ENCODE measurements at places on chromosomes 2 and 18.

DNA sequence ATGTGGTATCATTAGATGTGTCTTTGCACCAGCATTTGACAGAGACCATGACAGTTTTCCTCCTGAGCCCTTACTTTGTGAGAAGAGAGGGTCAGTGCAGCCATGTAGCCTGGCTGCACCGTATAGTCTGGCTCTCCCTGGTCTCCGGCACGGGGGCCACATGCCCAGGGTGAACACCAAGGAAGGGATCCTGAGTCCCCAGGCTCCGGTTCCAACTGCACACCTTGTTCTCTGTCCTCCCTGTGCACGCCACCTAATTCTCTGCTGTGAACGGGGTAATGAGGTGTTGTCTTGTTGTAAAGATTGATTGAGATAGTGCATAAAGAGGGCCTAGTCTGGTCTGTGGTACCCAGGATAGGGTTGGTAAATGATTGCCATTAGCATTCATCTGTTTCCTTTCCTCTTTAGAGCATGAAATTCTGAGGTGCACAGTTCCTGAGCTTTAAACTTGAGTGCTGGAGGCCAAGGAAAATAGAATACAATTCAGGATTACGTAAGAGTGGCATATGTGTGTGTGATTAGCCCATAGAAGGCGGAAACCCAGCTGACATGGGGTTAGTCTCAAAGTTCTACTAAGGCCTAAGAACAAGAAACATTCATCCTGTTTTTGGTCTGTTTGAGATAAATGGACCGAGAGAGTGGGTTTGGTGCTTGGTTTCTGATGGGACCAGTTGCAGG lies 55.5 kb downstream of the NCK2 start:
- DNase-seq: no peak

DNA sequence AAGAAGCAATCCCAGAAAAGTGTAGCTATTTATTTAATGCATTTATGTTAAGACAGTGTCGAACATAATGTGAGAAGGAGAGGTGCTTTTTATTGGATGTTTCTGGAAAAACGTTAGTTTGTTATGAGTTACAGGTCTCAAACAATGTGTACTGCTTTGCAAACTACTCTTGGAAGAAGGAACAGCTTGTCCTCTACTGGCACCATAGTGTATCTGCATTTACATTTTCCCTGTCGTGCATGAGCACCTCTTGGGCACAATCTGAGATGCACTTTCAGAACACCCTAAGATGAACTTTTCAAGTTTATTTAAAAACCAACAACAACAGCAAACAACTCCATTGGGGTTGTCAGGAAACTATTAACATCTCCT lies 22.8 kb downstream of the CCNYL1 start:
- no peak for DNase-seq

GRCh38 chr2:233399306-233400225 lies 45.3 kb downstream of the DGKD start:
- no peak for DNase-seq

DNA sequence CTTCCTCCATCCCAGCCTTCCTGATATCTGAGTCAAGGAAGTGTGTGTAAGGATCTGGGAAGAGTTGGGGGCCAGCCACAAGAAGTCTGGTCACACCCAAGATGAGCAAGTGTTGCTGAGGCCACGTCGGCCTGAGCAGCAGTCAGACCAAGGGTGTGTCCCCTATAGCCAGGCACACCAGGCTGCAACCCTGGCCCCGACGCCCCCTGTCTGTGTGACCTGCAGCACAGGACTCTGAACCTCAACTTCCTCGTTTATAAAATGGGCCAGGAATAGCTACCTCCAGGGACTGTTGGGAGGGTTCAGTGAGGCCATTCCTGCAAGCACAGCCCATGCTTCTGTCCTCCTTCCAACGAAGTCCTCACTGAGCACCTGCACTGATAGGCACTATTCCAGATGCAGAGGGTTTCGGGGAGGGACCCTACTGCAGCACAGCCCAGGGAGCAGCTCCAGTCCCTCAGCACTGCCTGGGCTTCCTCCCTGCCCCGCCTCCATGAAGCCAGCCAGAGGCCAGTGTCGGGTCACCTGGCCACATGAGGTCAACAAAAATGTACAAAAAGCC lies 13.3 kb downstream of the LIMS2 start:
- no peak for DNase-seq

- DNase-seq: no peak
Measured at GRCh38 chr2:29607038-29607420, 314.4 kb downstream of the ALK start.

- DNase-seq: no peak
Measured at GRCh38 chr18:59941331-59941730, 41.5 kb downstream of the PMAIP1 start.

DNA sequence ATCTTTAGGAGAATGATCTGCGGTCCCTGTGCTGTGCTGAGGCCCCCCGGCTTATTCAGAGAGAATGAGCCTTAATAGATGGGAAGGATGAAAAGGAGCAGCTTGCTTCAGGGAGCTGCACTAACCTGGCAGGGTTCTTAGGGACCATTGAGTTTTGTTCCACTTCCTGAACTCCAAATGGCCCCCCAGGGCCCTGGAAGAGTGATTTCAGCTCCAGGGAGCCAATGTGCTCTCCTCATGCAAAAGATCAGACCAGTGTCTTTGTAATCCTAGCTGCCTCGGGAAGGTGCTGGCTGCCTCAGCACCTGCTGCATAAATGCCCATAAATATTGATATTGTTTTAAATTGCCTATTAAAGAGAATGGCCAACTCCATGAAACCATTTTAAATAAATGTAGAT lies 210.2 kb downstream of the NCK2 start:
- no peak for DNase-seq

DNA sequence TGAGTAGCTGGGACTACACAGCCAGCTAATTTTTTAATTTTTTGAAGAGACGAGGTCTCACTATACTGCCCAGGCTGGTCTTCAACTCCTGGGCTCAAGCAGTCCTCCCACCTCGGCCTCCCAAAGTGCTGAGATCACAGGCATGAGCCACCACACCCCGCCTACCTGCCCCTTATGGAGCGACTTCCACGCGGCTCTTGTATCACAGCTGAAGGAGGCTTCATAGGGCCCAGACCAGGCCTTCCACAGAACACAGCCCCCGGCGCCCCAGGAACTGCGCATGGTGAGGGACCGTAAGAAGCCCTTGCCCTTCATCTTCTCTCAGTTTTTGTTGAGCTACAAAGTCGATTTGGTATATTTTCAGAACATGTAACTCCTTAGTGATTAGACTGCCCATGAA lies 220.3 kb downstream of the KLHL29 start:
- no peak for DNase-seq

DNA sequence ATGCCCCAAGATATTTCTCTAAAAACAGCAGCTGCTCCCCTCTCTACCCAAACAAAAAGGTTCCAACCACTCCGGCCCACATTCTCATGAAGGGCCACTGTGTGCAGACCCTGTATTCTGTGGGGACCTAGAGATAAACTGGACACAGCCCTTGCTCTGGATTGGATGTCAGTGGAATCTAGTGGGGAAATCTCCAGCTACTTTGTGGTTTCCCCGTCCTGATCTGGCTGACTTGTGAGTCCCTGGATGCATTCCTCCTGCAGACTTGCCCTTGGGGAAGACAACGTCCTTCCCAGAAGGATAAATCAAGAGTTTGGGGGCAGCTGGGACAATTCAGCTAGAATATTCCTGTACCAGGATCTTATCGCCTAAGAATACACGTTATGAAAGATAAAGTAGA lies 151.1 kb downstream of the FSHR start:
- no peak for DNase-seq

DNA sequence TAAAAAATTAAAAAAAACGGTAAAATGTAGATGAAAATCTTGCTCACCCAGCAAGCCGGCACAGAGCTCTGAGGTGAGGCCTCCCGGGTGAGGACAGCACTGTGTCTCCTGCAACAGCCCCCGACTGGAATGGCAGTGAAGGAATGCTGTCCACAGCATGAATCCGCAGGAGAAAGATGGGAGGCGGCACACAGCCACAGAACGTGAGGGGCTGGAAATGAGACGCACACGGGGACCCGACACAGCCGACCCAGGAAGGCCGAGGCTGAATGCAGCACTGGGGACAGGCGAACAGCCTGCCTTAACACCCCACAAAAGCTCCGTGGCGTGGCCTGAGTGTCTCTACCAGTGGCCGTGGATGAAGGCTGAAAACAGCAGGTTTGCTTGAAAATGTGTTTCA lies 34.7 kb downstream of the BOK start:
- no peak for DNase-seq

- DNase-seq: no peak
Measured at GRCh38 chr2:83901317-83901716, 557.8 kb downstream of the SUCLG1 start.

DNA sequence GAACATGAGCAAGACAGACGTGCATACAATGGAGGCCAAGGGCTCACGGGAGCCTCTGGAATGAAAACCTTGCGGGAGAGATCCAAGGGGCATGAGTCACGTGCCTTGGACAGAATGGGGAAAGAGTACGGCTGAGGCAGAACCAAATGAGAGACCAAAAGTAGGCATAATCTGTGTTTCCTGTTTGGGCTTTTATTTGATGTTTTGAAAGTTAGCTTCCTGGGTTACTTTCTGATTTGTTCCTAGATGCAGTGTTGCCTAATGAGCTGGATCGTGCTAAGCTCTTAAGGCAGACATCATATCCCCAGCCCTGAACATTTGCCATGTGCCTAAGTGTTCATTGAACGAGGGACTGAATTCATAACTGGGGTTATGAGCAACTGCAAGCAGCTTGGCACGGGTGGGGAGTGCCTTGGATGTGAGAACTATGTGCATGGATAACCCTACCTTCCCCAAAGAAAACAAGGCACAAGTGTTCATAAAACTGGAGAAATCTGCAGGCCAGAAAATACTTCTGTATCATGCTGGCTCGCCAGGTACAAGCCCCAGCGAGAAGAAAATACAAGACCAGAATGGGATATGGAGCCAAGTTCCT lies 60.3 kb upstream of the RPL31 start:
- no peak for DNase-seq

DNA sequence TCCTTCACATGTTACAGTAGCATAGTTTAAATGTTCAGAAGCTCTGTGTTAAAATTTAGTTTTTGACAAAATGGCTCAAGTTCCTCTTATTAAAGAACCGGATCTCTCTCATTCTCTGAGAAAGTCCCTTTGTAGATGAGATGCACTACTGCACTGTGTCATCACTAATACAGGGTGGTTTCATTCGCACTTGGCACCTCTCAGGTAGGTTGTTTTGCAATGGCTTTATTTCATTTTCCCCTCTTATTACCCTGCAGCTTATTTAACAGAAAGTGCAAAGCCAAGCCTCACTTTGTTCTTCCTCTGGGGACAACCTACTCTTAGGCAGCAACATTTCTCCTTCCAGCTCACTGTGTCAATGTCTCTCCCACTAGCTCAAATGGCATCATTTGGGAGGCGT lies 185.1 kb downstream of the DLGAP1 start:
- DNase-seq: no peak

DNA sequence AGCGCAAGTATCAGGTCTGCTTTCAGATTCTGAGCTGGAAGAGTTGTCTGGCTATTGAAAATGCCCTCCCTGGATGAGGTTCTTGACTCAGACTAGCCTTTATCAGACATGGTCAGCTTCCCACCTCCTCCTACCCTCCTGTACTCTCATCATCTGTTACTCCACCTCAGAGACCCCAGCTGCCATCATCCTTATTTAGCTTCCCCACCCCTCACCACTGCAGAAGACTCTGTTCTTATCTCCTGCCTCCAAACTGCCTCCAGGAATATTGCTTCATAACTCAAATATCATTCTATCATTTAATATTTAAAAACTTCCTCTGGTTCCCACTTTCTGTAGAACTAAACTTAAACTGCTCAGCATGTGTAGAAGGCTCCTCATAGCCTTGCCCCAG lies 31.1 kb upstream of the PPP3R1 start:
- DNase-seq: no peak

- DNase-seq: no peak
Measured at GRCh38 chr2:224378701-224379097, 23.2 kb downstream of the FAM124B start.

DNA sequence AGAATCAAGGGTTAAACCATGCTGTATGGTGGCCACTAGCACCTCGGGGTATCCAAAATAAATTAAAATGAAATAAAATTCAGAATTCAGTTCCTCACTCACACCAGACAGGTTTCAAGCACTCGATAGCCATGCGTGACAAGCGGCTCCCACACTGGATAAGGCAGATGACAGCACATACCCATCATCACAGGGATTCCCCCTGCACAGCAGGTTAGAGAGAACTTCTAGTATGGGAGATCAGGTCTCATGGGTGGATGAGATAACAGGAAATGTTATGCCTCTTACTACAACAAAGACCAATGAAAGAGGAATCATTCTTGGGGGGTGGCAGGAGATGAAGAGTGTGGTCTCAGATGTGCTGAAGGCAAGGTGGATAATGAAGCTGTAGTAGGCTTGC lies 121.9 kb upstream of the ACAA2 start:
- DNase-seq: no peak

- no peak for DNase-seq
Measured at GRCh38 chr2:191521608-191522208, 156.2 kb upstream of the NABP1 start.

DNA sequence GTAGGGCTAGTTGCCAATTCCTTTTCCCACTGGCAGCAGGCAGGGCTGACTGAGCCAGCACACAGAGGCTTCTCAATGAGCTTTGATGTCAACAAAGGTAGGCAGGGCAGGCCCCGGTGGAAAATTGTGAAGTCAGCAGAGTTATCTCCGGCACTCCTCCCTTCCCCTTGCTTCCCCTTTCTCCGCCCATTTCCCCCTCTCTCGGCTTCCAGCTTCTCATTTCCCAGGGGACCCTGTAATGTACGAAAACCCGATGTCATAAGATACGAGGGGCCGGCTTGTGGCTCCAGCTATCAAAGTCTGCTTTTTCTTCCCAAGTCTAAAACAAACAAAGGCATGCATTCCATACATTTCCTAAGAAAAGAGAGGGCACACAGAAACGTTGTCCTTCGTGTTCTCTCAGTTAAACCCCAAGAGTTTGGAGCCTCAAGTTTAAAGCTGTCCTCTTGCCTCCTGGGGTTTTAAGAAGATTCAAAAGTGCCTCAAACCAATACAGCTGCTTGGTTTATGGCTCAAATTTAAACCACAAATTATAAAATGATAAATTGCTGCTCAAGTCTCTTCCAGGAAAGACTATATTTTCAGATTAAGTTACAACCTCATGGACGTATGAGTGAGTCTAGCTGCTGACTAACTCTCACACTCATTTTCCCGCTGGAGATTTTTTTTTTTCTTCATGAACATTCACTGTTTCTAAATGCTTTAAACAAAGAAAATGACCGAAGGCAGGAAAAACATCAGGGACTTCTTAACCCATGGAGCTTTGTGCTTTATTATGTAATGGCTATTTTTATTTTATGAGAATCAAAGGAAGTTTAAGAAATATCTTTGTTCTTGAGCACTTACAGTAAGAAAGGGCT lies 27.2 kb upstream of the EML4 start:
- DNase-seq: no peak

All from stimulated activated CD8-positive, alpha-beta memory T cell treated with anti-CD3 and anti-CD28 coated beads, Interleukin-7, amount 100 ng/mL, for 1 hour (primary cell).